Stimulated activated CD8-positive, alpha-beta memory T cell treated with anti-CD3 and anti-CD28 coated beads, Interleukin-15, amount 100 ng/mL, for 1 hour (primary cell): ENCODE measurements at places on chromosomes 6 and 20.

DNA sequence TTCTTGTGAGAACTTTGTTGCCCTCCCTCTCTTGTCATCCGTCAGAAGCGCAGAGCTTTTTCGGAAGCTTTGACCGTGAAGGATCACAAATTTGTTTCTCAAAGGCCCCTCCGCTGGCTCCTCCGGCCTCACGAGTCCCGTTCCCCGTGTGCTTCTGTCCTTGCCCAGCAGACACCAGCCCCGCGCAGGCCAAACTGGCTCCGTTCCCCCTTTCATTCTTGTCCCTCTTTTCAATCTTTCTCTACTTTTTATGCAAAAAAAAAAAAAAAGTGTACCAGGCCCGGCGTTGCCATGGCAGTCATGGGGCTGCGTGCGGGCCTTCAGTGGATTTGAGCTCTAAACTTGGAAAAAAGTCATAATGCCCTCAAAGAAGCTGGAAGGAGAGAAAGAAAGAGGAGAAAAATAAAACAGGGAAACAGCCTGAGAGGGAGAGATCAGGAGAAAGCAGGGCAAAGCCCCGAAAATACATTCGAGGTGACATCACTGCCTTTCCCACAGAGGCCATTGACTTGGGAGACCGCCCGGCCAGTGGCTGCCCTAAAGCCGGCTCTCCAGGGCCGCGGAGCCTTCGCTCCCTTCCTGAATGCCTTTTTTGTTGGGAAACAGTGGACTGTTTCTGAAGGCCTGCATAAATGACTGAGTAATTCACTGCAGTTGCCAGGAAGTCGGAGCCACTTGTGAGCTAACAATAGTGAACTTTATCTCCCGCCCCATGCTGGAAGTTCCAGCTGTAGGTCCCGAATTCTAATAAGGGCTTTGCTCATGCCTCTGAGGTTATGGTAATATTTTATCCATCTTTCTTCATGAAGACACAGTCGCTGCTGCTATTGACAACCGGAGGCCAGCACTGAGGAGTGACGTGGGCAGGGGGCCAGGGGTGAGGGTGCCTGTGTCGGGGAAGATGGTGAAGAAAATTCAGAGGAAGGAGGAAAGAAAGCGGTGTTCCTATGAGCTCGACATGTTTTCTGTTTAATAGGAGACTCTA, 670.9 kb downstream of the QKI start:
- no peak for DNase-seq

DNA sequence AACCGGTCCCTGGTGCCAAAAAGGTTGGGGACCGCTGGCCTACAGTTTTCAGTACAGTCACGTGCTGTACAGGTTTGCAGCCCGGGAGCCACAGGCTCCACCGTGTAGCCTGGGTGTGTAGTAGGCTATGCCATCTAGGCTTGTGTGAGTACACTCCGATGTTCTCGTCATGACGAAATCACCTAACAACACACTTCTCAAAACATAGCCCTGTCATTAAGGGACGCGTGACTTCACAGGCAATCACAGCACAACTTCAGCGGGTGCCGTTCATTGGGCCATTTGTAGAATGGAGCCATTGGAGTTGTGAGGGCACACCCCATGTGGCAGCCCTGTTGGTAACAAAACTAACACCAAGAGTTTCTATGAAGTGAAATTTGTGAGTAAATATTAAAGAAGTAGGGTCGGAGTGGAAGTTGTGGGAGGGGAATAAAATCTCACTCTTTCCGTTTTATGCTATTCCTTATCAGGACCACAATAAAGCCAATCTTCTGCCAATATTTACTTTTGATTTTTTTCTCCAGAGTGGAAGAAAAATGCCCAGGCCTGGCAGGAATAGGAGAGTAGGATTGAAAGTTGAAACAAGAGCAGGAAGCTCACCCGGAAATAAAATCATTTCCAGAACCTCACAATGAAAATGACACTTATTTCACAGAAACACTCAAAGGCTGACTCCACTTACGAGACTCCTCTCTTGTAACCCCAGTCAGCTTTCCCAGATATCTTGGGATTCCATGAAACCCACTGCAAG, 63.7 kb upstream of the PTPN1 start:
- no peak for DNase-seq

GRCh38 chr20:38230253-38230551, 30.3 kb downstream of the KIAA1755 start:
- no peak for DNase-seq

GRCh38 chr6:163759542-163759941, 345.0 kb downstream of the QKI start:
- no peak for DNase-seq

DNA sequence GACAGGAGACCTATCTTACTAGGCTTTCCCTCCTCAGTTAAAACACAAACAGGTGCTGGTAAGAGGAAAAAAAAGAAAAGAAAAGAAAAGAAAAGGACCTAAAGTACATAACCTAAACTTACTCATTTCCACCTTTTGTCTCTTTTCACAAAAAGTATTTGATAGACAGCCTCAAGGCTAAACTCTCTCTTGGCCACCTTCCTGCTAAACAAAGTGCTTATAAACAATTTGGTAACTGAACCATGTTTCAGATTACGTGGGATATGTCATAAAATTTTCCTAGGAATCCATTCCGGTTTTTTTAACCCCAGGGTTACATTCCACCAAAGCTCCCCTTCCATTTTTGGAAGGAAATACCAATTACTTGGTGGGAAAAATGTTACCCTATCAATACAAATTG, 109.0 kb downstream of the PRND start:
- no peak for DNase-seq

GRCh38 chr6:80962382-80962781, 790.1 kb downstream of the TENT5A start:
- DNase-seq, result no peak

GRCh38 chr20:47315339-47316056, 41.0 kb downstream of the ZMYND8 start:
- DNase-seq, result no peak

DNA sequence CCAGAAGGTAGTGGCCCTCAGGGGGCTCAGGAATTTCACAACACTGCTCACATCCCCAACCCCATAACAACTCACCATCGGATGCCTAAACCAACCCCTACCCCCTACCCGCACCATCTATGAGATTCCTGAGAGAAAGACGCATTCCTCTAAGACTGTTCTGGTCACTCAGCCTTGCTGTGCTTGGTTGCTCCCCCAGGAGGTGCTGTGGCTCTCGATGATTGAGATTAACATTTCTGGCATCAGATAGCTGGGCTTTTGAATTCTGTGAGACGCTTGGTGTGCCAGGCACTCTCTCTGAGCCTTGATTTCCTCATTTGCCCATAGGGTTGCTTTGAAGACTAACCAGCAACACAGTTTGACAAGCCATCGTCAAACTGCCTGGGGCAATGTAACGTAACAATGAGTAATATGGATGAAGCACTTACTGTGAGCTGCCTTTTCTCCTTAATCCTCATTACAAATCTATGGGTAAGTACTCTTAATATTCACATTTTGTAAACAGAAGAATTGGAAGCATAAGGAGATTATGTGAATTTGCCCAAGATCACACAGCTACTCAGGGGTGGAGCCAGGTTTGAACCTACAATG, 978 bp downstream of the WFDC6 start:
- DNase-seq, result no peak

DNA sequence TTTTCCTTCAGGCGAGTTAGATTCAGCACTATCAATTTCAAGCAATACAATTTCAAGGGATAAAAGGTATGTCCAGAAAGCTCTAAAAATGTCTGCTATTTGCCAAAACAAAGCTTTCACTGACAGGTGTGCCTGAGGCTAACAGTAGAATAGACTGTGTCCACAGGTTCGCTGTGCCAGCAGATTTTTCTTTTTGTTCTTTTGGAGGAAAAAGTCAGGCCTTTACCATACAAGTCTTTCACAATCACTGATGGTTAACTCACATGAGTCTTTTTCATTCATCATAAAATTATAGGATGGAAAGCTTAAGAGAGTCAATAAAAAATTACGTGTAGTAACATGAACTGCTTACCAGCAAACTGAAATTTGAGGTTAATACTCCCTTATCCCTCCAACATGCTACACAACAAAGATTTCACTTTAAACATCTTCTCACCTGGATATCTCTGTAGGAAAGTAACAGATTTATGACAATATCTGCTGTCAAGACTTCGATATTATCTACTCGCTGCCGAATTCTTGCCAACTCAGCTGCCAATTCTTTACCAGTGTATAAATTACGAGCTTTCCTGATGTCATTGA, 95.4 kb downstream of the MAP3K5 start:
- DNase-seq, result no peak

GRCh38 chr6:29723666-29724588, 693 bp downstream of the HLA-F start:
- peak; percentile 58 for DNase-seq

DNA sequence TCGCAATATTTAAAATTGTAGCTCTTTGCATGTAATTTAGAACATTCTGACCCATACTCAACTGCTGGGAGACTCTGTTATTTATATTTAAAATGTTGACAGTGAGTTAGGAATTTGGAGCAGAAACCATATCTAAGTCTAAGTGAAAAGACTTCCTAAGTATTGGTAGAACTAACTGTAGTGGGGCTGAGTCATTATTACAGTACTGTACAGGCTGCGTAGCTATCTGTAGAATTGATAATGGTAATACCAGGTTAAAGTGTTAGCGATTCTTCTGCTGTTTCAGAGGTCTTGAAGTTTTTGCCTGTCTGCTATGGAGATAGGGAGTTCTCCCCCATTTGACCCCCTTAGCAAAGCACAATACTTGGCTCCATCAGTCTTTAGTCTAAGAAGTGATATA, 3.6 kb downstream of the TOP1 start:
- no peak for DNase-seq

GRCh38 chr20:1341561-1342265, 12.8 kb upstream of the SDCBP2 start:
- DNase-seq, result no peak

- no peak for DNase-seq
Measured at GRCh38 chr6:145562771-145563615, 172.3 kb downstream of the EPM2A start.

DNA sequence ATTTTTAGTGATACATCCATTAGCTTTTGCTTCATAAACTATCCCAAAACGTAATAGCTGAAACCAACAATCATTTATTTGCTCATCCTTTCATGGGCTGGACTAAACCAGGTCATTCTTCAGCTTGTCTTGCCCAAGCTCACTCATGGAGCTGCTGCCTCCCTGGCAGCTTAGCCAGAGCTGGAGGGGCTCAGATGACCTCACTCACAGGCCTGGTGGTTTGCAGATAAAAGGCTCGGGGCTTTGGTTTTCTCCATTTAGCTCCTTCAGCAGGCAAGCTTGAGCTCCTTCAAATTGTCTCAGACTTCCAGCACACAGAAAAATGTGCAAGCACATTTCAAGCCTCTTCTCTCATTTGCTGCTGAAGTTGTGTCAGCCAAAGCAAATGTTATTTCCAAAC, 139.1 kb downstream of the BTBD3 start:
- no peak for DNase-seq

DNA sequence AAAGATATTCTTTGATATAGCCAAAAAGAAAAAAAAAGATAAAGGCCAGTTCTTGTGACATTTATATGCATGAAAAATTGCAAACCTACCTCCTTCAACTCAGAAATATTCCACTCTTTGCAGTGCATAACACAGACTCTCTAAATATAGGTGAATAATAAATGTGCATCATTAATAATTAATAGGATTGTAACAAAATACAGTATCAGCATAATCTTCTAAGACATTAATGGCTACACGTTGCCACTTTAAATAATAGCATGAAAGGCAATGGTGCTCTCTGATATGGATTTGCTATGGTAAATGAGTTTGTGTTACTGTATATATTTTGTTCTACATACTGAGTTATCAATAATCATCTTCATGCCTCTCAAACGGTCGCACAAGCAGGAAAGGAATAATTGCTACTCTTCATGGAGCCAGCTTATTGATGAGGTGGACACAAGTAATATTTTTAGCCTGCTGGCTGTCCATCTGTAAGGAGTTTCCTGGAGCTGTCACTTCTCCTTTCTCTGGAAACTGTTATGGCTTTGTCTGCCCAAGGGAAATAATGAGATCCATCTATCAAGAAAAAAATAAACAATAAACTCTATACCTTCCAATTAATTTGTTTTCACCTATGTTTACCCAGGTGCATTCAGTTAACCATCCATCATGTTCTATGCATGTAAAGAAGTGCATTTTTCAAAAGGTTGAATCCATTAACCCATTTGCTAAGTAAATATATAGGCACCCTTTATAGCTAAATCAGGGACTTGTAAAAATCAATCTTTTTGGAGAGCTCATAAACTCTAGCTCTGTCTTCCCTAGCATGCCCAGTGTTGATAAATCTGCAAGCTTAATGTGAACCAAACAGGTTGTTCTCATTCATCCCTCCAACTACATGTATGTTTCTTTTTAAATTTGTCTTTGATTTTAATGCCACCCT, 253.0 kb downstream of the NKAIN2 start:
- no peak for DNase-seq

DNA sequence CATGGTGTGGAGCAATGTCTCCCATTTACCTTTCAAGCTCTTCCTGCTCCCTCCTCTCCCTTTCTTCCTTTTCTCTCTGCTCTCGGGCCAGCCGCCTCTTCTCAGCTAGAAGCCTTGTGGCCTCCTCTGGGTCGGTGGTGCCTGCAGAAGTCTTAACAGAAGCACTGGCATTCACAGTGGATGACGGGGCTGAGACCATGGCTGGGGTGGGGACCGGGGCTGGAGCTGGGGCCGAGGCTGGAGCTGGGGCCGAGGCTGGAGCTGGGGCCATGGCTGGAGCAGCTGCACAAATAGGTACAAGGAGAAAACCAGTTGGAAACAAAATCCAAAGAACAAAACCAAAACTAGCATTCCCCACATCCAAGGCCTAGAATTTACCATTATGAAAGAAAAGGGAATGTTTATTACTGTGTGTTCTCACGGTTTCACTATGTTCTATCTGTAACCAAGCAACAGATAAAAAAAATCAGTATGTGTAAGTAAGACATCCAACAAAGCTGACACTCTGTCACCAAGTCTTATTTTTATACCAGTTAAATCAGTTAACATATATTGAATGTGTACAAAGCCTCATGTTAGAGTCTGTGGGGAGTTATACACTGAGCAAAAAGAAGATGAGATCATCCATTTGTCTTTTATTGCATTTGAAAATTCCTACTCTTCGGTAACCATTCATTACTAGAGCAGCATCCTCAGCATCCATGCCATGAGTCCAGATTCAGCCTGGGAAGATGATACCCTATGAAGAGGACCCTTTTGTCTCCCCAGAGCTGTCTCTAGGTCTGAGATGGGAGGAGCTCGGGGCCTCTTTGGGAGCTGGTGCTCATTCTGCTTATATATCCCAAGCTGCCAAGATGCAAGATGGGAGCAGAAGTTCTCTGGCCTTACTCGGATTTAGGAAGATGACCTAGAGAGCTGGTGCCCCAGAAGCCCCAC, 73.0 kb upstream of the BCLAF1 start:
- no peak for DNase-seq

- no peak for DNase-seq
Measured at GRCh38 chr20:2902818-2903217, 29.5 kb downstream of the PTPRA start.

- DNase-seq, result no peak
Measured at GRCh38 chr6:107442938-107443607, 16.3 kb downstream of the PDSS2 start.

- DNase-seq, result no peak
Measured at GRCh38 chr6:7515363-7515762, 26.1 kb upstream of the DSP start.

- DNase-seq, result no peak
Measured at GRCh38 chr6:7033202-7033601, 74.6 kb upstream of the RREB1 start.
